ENCODE measurements at places on chromosomes 1 and 21.

- no peak for DNase-seq
These were observed 11.4 kb upstream of the PCBP3 start for GRCh38 chr21:45632160-45632559.

DNA sequence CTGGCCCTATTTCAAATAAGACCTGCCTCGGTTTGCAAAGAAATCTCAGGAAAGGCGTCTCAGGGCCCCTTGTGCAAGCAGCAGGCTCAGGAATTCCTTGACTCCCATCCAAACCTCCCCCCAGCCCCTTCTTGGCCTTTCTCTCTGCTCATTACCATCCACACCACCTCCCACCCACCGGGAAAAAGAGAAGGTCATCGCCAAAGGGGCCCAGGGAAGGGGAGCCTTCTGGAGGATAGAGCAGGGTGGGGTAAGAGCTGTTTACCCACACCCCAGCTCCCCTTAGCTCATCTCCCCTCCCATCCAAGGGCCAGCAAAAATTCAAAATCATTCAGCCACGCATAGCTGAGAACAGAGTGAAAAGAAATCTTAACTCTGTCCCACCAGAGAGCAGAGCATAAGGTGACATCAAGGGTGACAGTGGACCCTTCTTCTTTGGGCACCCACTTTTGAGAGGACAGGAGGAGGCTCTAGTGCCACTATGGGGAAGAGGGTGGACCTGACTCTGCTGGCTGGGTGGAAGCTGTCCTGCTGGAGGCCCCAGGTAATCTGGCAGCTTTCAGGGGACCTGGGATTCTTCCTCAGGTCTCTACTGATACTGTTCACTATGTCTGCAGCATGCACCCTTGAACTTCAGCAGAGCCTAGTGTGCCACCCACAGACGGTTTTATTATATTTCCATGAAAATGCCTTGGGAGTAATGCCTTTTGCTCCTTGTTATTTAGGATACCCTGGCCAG is 3.9 kb upstream of the WNT2B start:
- DNase-seq = no peak

DNA sequence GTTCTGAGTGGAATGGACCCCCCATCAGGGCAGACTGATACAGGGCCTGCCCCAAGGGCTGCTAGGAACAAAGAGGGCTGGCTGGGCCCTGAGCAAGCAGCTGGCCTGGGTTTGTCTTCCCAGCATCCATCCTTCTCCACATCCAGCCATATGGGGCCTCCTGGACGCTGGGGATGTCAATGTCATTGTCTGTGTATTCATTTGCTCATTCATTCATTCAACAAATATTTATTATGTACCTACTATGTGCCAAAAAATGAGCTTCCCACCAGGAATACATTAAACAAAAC is 15.6 kb upstream of the ECE1 start:
- no peak for DNase-seq

DNA sequence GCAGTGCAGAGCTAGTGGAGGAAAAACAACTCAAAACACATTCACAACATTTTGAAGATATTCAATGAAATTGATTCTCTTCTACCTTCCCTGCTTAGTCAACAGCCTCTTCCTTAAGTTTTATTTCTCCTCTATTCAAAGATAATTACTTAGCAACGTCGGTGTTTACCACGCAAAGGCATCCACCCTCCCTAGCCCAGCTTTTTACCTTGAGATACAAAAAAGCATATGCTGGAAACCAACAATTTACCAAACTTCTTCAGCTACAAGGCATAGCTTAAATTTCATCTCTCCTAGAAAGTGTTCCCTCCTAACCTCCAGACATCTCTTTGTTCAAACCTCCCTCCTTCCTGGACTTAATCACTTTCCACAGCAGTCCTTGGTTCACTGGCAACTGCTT is 102.8 kb upstream of the SOD1 start:
- no peak for DNase-seq

GRCh38 chr1:227855687-227856086 is 40.2 kb downstream of the PRSS38 start:
- DNase-seq = no peak

DNA sequence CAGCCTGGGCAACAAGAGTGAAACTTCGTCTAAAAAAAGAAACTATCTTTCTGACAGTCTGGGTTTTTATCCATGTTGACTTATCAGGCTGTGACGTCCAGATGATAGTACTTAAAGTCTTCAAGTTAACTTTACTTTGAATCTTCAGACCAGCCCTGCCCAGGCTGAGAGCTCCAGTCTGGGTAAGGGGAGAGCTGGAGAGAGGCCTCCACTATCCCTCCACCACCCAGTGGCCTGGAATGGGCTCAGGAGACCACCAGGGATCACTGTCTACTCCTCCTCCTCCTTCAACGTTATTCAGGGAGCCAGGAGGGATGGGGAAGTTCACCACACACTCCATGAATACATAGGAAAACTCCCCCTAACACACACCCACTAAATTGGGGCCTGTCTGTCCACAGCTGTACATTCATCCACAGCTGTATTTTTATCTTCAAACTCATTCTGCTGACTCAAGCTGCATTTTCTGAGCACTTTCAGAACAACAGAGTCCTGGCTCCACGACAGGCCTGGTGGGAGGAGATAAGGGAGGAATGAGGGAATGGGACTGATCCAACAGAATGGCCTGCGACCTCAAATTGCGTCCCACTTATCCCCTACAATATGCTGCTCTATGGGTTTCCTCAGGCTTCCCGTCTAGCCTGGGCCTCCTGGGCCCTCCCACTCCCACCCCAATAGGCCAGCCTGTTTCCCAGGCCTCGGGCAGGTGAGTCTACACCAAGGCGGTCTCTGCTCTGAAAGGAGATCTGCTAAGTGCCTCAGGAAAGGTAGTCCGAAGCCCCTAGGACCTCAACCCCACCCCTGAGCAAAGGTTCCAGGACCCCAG is 1.8 kb downstream of the SLC45A3 start:
- DNase-seq = no peak

DNA sequence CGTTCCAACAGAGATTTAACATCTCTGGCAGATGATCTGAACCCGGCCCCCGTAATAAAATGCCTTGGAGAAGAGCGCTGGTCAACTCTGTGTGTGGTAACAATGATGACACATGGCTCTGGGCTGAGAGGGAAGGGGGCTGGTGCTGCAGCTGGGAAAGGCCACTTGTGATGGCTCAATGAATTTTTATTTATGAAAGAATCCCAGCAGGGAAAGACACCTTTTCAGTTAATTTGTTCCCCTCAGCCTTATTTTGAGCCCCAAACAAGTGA is 59.4 kb downstream of the SYT6 start:
- DNase-seq = no peak

DNA sequence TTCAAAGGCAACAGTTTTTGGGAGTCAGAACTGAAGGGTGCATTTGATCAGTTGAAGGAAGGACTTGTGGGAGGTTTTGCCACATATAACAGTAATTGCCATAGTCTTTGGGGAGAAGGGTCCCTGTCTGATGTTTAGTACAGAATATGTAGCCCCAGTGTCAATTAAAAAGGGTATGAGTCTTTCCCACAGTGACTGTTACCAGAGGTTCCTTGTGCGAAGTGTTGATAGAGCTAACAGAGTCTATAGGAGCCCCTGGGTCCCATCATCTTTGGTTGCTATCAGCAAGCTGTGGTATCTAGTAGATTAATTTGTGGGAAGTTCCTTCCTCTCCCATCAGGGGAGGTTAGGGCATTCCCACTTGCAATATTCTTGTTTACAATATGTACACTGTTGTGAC is 329.2 kb downstream of the PTPRU start:
- no peak for DNase-seq

DNA sequence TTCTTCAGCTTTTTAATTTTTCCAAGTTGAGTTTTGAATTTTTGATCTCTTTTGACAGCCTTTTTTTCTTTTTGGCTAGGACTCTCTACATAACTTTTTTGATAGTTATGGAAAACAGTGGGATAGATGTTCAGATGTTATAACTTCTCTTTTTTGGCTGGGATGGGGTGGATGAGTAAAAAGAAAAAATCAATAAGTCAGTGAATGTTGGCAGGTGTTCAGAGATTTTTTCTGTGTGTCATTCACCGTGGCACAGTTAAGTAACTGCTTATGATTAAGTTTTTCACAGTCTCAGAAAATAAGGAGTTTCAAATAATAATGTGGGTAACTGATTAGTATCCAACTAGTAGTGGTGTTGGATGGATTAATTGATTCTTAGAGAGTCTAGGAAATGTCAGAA is 24.0 kb downstream of the HS2ST1 start:
- DNase-seq = no peak

- DNase-seq = no peak
These were observed 16.3 kb downstream of the FAAH start for GRCh38 chr1:46410156-46411009.

GRCh38 chr1:245173446-245174211 is 18.8 kb downstream of the KIF26B start:
- no peak for DNase-seq

- no peak for DNase-seq
These were observed 27.5 kb downstream of the HLX start for GRCh38 chr1:220906561-220907334.

DNA sequence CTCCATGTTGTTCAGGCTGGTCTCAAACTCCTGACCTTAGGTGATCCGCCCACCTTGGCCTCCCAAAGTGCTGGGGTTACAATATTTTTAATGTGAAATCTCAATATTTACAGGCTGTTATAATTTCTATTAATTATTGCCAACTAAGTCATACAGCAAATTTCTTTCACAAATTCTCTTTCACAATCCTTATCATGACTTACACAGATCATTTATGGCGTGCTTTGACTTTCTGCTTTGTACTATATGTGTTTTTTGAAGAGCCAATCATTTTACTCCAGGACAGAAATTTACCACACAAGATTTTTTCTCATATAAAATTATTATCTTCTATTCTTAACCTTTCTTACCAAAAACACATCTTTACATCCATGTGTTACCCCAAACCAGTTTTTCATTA is 1729.9 kb downstream of the NCAM2 start:
- no peak for DNase-seq

- peak; percentile 22 for DNase-seq
These were observed at the start of gene GBP1 for GRCh38 chr1:89065079-89065868. TSS of gene GBP1 (minus strand) at chr1:89065208. CDS start at chr1:89063234, 1,974 bp downstream.

DNA sequence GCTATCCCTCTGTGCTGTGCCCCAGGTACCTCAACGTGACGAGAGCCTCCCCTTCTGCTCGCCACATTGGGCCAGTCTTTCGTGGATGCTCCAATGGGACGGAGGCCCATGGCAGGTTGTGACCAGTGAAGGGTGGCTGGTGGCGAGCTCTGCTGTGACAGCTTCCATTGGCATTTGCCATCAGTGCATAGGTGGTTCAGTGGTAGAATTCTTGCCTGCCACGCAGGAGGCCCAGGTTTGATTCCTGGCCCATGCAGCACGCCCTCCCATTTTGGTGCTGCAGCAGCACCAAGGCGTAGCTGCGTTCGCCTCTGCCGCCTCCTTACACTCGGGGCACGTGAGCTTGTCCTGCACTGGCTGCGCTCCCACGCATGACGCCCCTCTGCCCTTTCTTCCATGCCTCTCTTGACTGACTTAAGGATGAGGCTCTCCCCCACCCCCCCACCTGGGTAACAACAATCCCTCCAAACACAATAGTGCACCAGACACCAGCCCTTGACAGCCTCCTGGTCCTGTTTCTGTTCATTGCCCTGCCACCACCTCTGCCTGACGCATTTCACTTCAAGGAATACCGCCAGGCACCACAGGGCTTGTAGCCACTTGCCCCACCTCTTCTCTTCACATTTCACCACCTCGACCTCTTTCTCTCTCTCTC is 24.7 kb upstream of the FCGR2A start:
- no peak for DNase-seq

GRCh38 chr1:151612501-151613281 is 841 bp downstream of the SNX27 start:
- DNase-seq = peak; percentile 42

DNA sequence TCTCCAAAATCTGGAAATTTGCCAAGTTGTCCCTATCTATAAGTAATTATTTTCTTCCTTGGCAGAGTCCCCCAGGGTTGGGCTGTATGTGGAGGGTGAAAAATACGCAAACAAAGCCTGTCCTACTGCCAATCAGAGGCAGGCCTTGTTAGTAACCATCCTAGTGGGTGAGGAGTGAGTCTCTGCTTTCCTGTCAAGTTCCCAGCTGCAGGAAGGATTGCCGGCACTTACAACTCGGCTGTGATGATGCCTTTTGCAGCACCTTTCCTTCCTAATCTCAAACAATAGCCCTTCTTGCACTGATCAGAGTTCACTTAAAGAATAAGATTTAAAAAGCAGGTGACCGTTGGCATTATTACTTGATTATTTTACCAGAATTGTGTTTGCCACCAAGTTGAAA is 31.3 kb upstream of the FGGY start:
- DNase-seq = no peak

DNA sequence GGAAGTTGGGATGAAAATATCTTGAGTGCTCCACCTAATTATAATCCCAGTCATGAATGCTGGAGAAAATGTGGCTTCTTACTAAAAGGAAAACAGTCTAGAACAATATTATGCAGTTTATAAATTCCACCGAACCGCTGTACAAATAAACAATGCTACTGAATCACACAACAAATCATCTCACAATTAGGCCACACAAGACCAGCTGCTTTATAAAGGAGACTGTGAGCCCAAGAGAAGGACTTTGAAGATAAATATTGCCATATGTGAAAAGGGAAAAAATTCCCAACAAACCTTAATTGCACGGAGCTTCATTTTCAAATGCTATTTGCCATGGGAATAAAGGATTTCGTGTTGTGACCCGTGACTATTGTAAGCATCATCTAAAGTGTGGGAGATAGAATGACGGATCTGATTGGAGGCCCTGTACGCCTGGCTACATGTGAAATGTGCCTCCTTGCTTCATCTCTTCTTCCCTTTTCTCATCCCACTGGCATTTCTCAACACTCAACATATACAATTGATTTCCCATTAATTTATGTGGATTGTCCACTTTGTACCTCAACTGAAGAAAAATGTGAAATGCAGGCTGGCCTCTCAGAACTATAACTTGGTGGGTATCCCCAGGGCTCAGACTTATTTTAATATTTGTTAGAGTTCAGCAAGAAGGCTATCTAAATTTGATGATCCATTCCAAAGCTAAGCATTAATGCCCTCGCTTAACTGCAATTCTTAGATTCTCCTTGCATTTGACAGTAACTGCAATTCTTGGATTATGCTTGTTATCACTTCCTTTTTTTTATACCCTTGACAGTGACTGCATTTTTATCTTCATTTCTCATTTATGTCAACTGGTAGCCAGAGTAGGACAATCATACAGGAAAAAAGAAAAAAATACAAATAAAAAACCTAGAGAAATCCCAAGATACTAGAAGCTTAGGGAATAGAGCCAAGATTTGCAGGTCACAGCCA is 122.3 kb downstream of the TGFB2 start:
- no peak for DNase-seq

DNA sequence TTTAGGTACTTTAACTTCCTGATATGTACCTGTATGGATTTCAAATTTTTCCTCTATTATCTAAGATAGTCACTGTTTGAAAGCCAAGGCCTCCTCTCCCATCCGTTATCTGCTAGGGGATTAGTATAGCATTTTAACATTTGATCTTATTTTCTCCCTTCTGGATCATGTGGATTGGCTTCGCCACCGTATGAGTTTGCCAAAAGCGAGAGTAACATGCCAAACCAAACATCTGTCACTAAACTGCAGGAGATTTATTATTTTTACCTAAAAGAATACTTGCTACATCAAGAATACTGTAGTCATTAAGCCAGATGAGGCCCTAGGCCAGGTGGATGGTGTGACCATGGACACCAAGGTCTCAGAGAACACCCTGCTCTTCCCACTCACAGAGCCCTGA is 28.5 kb upstream of the EEIG2 start:
- no peak for DNase-seq
